ENCODE measurements at places on chromosomes 1 and 21.

- peak; percentile 36 for DNase-seq
Observed at GRCh38 chr1:110495926-110496600, 22.9 kb downstream of the KCNA10 start.

- DNase-seq: peak; percentile 31
Observed at GRCh38 chr21:41768437-41769042, 1.7 kb upstream of the RIPK4 start.

DNA sequence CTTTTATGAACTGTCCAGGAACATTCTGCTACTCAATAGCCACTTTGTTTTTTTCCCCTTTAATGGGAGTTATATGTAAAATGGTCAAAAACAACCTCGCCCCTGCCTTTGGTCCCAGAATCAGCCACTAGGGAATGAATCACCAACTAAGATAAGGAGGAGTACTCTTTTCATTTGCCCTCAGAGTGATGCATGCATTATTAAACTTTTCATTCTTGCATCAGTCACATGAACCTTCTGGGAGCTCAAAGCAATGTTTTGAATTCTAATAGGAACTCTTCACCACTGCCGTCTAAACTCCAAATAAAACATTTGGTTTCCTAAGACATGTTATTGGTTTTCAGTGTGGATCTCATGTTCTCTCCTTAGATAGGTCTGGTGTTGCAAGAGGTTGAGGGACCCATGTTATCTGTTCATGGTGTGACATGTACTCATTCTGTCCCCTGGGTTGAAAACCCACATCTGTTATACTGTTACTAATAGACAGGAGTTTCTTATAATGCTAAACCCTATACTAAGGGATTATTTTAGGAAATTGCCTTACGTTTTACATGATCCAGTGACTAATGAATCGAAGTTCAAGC, 17.8 kb upstream of the HSD17B7 start:
- DNase-seq: no peak

GRCh38 chr21:45011911-45012661, 62.3 kb upstream of the ADARB1 start:
- peak; percentile 88 for DNase-seq

DNA sequence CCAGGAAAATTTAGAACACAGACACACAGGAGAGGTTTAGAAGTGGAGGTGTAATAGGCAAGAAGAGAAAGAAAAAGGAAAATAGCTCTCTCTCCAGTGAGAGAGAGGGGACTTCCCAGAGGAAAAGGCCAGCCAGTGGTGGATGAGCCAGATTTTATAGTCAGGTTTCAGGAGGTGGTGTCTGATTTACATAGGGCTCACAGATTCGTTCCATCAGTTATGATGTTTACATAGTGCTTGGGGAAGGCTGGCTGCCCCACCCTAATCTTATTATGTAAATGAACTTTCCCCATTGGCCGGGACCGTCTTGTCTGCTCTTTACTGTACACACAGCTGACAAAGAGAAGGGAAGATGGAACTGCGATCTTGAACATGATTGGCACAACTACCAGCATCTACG, 797.3 kb downstream of the PLA2G4A start:
- no peak for DNase-seq

DNA sequence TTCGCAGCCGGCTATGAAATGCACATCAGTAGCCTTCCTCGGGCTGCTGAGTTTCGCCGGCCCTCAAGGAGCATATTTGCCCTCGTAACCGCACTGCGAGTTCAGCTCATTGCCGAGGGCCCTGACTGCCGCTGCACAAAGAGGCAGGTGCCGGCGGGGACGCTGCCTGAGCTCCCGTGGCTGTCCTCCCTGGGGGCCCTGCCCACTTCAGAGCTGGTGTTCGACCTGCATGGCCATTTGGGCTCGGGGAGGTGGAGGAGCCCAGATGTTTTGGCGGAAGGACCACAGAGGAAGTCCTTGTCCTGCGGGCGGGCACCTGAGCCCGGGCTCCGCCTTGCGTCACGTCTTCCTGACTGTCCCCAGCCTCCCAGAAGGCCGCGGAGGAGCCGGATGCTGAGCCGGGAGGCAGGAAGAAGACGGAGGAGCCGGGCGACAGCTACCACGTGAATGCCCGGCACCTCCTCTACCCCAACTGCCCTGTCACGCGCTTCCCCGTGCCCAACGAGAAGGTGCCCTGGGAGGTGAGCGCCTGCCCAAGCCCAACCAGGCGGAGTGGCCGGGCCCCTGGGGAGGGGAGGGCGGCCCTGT, 29.9 kb upstream of the LRRC3 start:
- DNase-seq: no peak

DNA sequence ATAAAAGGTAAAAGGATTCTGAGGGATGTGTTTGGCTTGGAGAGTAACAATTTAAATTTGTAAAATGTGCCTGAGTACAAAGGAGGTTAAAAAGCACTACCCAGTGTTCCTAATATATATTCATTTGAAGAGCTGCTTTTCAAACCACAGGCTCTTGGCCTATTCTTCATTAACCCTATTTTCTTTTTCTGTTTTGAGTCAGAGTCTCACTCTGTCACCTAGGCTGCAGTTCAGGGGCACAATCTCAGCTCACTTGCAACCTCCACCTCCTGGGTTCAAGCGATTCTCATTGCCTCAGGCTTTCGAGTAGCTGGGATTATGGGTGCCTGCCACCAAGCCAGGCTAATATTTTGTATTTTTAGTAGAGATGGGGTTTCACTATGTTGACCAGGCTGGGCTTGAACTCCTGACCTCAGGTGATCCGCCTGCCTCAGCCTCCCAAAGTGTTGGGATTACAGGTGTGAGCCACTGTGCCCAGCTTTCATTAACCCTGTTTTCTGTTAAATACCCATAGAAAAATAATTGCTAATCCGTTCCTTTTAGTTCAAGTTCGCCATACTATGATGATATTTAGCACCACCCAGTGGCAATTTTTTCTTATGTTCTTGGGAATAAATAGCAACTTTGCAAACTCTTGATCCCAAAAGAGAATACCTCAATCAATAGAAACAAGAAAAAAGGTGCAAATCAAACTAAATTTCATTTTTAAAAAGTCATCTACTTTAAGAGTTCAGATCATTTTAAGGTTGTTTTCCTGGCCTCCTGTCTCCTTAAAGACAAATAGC, 30.5 kb downstream of the ZBTB8OS start:
- DNase-seq: no peak

DNA sequence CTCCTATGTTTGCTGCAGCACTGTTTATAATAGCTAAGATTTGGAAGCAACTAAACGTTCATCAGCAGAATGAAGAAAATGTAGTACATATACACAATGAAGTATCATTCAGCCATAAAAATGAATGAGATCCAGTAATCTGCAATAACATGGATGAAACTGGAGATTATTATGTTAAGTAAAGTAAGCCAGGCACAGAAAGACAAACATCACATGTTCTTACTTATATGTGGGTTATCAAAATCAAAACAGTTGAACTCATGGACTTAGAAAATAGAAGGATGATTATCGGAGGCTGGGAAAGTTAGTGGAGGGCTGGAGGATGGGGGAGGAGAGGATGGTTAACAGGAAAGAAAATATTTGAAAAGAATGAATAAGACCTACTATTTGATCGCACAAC, 1017.6 kb downstream of the KCNT2 start:
- DNase-seq: no peak

GRCh38 chr1:171082606-171083005, 8.1 kb upstream of the FMO3 start:
- DNase-seq: no peak

GRCh38 chr1:91707114-91707889, 178.6 kb downstream of the TGFBR3 start:
- DNase-seq: no peak

DNA sequence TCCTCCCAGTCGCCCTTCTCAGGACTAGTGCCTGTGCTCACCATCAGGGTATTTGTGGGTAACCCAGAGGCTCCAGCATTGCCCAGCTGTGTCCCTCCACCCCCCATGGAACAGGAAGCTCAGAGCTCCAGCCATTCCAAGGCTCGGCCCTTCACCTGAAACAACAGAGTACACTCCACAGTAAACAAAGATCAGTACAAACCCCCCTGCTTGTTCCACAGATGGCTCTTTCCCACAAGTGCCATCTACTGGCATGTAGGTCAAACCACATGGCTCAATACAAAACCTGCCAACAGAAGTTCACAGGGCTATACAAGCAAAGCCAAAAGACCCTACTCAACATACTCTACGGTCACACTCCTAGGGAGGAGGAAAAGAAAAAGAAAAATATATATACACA, 258.7 kb downstream of the AGBL4 start:
- no peak for DNase-seq

GRCh38 chr21:46564391-46564790, 40.5 kb downstream of the S100B start:
- peak; percentile 12 for DNase-seq

DNA sequence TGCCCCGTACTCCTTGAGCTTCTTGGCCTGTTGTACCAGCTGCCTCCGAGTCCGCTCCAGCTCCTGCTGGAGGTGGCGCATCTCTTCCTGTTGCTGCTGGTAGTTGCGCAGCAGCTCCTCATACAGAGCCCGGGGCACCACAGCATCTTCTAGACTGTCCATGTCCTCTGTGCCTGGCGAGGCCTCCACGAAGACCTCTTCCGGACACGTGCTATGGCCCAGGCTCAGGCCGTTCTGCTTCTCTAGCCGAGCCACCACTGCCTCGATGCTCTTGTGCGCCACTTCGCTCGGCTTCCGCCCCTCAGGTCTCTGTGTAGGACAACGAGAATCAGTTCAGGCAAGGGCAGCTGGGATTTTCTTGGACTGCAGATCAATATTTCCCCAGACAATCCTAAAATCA, 17.7 kb downstream of the BEND5 start:
- DNase-seq: no peak

GRCh38 chr1:30971496-30971895, 62.9 kb upstream of the SDC3 start:
- no peak for DNase-seq

- DNase-seq: no peak
Observed at GRCh38 chr1:206498685-206499084, 8.6 kb upstream of the RASSF5 start.

- DNase-seq: no peak
Observed at GRCh38 chr21:26961698-26962097, 5.2 kb downstream of the ADAMTS5 start.

GRCh38 chr1:216896146-216896545, 172.9 kb upstream of the ESRRG start:
- no peak for DNase-seq

DNA sequence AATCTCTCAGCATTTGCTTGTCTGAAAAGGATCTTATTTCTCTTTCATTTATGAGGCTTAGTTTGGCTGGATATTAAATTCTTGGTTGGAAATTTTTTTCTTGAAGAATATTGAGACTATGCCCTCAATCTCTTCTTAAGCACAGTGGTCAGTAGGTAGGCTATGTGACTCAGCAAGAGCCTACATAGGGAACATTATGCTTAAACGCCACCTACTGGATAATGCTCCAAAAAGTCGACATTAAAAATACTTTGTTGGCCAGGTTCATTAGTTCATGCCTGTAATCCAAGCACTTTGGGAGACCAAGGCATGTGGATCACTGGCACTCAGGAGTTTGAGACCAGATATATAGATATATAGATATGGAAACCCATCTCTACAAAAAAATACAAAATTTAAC, 678.0 kb upstream of the USP24 start:
- no peak for DNase-seq

GRCh38 chr1:6475381-6476133, 9.6 kb upstream of the TNFRSF25 start:
- no peak for DNase-seq

DNA sequence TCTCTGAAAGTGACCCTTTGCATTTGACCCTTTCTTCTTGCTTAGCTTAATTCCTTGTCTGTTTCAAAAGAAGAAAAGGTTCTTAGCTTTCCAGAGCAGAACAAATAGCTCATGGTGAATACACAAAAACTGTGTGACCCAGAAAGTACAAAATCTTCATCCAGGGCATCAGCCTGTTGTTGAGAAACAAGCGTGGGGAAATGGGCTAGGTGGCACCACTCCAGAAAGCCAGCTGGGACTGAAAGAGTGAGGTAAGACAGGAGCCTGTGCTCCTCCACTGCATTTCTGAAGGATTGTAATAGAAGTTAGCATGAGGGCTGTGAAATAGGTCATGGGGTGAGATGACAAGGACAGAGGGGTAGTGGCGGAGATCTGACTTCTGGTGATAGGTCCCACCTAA, 45.8 kb downstream of the CYP2J2 start:
- no peak for DNase-seq

DNA sequence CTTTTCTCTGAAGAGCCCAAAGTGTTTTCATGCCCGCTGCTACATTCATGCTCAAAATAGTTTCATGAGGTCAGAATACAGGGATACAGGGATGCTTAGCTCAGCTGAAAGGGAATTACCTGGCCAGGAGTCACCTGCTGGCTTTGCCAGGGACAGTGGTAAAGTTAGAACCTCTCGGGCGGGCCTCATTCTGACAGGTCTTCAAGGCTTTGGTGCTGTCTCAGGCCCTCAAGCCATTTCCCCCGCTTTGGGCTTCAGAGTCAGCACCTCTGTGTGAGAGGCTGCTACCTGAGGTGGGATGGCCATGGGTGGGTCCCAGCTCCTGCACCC, 5.5 kb downstream of the RASSF5 start:
- DNase-seq: no peak

- no peak for DNase-seq
Observed at GRCh38 chr21:36005018-36005417, 55.3 kb downstream of the SETD4 start.

DNA sequence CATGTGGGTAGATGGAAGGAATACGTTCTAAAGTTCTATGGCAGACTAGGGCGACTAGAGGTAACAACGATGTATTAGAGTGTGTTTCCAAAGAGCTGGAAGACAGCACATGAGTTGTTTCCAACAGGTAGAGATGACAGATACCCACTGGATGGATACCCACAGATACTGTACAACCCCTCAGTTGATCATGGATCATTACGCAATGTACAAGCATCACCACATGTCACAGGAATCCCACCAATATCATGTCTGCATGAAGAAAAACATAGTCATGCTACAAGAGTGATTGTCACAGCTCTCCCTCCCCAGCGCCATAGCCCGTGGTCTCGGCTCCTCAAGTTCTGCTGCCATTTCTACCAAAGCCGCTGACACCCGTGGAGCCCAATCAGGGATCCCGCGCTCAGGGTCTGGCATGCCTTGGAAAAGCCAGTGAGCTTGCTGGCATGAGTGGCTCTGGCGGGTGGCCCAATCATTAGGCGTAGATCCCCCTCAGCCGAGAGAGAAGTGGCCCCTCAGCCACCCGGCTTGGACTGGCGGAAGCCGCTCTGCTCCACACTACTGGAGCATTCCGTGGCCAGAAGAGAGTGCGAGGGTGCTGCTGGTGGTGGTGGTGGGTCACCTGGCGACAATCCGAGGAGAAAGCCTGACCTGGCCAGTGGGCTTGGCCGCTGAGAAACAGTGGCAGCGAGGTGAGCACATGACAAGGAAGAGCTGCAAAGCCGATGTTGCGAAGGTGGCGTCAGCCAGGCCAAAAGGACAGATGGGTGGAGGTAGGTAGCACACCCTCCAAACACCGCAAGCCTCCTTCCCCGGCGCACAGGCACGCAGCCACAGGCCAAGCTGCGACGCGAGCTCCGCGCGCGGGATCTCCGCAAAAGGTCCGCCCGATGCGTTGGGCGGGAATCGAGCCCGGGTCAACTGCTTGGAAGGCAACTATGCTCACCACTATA, 65.7 kb upstream of the FCGR2A start:
- no peak for DNase-seq

- DNase-seq: no peak
Observed at GRCh38 chr1:221548942-221549341, 192.9 kb downstream of the DUSP10 start.

Data from fibroblast of skin of left biceps (primary cell).